ENCODE measurements at places on chromosomes 16 and 17. TPM values are rescaled to one million over a fixed set of nuclear protein-coding genes. Genes with fewer than 3 reads are reported as not detected.

ZFP1 gene
- total RNA-seq, result 9.6 TPM

TLCD3B gene
- 0.72 TPM for total RNA-seq

MAP1LC3B gene
- 45.7 TPM for total RNA-seq

ZNF18 gene
- total RNA-seq, result 8.7 TPM

CNGB1 gene
- not detected for total RNA-seq

GPR142 gene
- not detected for total RNA-seq

TPSAB1 gene
- 0.11 TPM for total RNA-seq

SLC16A11 gene
- total RNA-seq, result 0.18 TPM

CCL18 gene
- 1.3 TPM for total RNA-seq

GRCh38 chr16:69881141-69881540 is 70.0 kb upstream of the CLEC18A start:
- DNase-seq, result no peak

GRCh38 chr16:10988164-10988803 is 43.9 kb downstream of the CLEC16A start:
- no peak for DNase-seq

GRCh38 chr16:85678821-85679220 is 9.9 kb downstream of the GINS2 start:
- no peak for DNase-seq

DNA sequence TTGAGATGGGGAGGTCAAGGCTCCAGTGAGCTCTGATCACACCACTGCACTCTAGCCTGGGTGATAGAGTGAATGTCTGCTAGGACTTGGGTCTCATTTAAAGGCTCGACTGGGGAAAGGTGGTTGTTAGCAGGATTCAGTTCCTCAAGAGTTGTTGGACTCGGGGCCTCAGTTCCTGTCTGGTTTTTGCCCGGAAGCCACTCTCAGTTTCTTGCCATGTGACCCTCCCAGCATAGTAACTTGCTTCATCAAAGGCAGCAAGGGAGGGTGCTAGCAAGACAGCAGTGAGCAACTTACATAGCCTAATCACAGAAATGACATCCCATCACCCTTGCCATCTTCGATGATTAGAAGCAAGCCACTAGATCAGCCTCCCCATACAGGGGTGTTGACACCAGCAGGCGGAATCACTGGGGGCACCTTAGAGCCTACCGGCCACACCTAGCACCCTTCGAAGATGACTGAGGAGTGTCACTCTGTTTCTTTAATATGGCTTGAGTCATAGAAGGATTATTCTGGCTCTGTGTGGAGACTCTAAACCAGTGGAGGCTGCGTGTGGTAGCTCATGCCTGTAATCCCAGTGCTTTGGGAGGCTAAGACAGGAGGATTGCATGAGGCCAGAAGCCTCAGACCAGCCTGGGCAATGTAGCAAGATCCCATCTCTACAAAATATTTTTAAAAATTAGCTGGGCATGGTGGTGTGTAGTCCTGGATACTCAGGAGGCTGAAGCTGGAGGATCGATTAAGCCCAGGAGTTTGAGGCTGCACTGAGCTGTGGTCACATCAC is 13.2 kb upstream of the SCNN1B start:
- DNase-seq, result no peak

DNA sequence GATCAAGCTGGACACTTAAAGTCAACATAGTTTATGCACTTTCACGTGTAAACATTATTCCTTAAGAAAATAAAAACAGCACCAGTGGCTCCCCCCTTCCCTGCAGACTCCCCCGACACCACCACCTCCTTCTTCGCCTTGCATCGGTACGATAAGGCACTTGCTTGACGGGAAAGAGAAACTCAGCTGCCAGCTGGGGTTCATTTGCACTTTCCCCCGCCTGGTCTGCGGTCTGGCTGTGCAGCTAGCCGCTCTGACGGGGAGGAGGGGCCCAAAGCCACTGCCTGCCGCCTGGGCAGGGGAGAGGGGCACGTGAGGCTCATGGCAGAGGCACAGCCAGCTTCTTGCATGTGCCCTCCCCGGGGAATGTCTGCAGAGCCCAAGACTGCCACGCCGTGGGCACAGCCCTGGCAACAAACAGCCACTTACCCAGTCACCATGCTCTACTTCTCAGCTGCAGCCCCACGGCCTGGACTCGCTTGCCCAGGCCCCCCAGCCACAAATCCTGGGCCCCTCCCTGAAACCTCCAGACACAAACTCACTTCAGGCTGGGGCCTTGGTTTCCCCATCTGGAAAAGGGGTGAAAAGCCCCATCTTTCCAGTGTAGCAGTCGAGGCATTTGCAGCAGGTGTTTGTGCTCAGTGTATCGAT is 16.5 kb upstream of the PRM1 start:
- DNase-seq, result peak; percentile 63

- DNase-seq, result no peak
Measured at GRCh38 chr17:77456271-77456950, 315.6 kb downstream of the SEC14L1 start.

GRCh38 chr17:72394531-72394930 is 273.7 kb downstream of the SOX9 start:
- DNase-seq, result no peak

GRCh38 chr16:29789775-29790182 is 772 bp upstream of the KIF22 start:
- no peak for DNase-seq

GRCh38 chr16:66203476-66203875 is 163.0 kb upstream of the CDH5 start:
- DNase-seq, result no peak

DNA sequence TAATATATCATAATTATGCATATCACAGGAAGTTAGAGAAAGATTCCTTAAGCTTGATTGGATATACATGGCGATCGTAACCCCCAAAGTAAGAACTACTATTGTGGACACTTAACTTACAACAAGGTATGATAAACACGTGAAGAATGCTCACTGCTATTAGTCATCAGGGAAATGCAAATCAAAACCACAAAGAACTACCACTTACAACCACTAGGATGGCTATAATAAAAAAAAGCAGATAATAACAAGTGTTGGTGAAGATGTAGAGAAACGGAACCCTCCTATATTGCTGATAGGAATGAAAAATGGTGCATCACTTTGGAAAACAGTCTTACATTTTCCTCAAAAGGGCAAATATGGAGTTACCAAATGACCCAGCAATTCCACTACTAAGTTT is 265.9 kb downstream of the SLC39A11 start:
- DNase-seq, result no peak

GRCh38 chr17:17315142-17315821 is 12.1 kb downstream of the NT5M start:
- no peak for DNase-seq

- DNase-seq, result no peak
Measured at GRCh38 chr16:75106351-75107274, 10.0 kb downstream of the LDHD start.

GRCh38 chr16:74738113-74738541 is 36.5 kb downstream of the FA2H start:
- no peak for DNase-seq

DNA sequence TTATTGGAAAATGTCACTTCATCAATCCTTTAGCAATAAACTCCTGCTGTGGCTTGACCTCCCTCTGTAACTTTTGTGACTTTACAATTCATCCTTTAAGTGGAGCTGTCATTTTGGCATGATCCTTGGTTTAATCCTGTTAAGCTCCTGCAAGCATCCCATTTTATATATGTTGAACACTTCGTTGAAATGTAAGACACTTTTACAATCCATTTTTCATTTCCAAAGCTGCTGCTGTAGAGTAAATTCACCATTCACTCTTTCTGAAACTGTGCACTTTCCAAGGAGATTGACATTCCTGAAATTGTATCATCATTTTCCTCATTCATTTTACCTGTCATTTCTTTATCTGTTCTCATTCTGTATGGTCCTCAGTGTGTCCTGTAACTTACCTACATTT is 1003.2 kb upstream of the GOT2 start:
- no peak for DNase-seq

GRCh38 chr17:82648742-82649331 is 593 bp upstream of the WDR45B start:
- peak; percentile 83 for DNase-seq

DNA sequence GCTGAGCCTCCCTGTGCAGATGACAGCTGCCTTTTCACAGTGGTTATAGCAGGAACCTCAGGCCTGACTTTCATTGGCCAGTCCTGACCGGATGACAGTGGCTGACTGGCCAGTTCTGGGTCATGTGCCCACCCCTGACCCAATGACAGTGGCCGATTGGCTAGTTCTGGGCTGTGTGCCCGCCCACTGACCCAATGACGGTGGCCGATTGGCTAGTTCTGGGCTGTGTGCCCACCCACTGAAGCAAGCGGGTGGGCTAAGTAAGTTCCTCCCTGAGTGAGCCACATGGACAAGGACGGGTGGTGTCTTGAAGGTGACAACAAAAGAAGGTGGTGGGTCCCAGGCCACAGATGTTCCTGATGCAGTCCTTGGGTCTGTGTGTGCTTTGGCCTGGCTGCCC is 9.5 kb downstream of the DEF8 start:
- DNase-seq, result no peak

- DNase-seq, result no peak
Measured at GRCh38 chr16:20073203-20074098, at the start of gene GPR139. Gene GPR139, minus strand, starts transcription at chr16:20073890. Its CDS starts 274 bp downstream, at chr16:20073616.

DNA sequence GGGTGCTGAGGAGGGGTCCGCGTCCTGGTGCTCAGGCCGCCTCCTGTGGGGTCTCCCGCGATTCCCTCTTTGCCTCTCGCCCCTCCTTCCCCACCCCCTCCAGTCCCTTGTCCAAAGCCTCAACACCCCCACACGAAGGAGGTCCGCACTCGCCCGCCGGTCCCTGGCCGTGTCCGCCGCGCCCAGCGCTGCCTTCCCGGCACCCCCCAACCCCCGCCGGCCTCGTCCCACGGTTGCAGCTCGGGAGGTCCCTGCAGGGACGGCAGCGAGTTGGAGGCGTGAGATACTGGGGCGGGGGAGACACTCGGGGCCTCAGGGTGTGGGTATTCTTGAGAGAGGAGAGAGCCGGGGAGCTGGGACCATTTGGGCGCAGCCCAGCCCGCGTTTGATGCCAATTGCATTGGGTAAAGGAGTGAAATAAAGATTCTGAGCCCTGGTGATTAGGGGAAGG is 468 bp downstream of the FLYWCH2 start:
- DNase-seq, result no peak

DNA sequence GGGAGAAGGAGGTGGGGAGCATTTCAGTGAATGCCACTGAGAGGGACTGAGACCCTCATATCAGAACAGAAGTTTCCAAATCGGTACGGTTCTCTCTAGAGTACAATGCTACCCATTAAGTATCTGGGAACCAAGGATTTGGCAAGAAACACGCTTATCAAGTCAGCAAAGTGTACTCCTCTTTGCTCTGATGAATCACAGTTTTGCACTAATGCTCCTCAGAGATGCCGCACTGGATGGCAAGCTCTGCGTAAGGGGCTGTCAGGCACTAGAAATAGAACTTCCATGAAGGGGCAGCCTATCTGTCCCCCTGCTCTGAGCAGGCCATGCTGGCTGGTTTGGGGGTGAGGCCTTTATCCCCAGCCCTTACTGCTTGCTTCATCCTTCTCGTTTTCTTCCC is 4.8 kb upstream of the ABCC12 start:
- DNase-seq, result no peak

- DNase-seq, result no peak
Measured at GRCh38 chr17:12074346-12074745, 53.7 kb downstream of the MAP2K4 start.

GRCh38 chr16:87620201-87620495 is 17.8 kb downstream of the JPH3 start:
- no peak for DNase-seq

DNA sequence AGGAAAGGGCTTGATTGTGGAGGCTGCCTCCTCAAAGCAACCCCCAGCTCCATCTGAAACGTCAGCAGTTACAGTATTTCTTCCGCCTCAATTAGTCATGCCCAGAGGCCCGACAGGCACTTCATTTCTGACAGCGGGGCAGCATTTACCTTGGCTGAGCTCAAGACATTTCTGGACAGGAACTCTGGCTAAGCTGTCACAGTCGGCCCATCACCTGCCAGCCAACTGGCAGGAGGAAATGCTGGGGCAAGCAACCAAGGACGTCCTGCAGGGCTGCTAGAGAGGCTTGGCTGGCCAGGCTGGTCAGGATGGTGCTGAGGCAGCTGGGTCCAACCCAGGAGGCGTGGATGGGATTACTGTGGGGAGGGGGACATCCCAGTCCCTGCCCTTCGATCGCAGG is 27.8 kb downstream of the PLXDC1 start:
- peak; percentile 19 for DNase-seq

DNA sequence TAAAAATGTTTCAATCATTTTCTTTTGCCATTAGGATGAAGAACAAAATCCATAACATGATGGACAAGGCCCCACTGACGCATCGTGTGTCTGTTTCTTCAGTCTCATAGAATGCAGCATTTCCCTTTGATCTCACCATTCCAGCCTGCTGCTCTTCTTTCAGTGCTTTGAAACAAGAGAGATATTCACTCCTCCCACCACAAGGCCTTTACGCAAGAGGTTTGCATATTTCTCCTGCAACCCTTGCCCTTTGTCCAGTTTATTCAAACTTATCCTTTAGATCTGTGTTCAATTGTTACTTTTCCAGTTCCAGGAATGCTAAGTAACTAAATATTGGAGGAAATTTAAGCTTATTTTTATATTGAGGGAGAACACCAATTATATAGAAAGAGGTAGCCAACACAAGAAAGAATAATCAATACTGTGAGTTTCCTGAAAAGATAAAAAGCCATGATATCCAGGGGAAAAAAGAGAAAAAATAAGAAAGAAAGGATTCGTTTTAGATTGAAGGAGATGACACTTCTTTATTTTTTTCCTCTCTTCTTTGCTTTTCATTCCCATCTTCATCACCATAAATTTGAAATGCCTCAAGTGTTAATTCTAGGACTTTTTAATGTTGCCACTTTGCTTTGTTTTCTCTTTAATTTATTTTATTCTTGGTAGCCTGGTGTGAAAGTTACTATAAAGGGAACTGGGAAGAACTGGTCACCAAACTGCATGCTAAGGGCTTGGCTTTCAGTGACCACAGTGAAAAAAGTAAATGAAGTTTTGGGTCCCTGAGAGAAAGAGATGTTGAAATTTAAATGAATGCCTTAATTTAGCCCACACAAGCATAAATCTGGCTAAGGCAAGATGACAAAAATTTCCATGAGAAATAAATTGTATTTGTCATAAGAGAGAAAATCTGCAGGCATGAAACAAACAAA is 102.1 kb downstream of the KIF2B start:
- DNase-seq, result no peak

DNA sequence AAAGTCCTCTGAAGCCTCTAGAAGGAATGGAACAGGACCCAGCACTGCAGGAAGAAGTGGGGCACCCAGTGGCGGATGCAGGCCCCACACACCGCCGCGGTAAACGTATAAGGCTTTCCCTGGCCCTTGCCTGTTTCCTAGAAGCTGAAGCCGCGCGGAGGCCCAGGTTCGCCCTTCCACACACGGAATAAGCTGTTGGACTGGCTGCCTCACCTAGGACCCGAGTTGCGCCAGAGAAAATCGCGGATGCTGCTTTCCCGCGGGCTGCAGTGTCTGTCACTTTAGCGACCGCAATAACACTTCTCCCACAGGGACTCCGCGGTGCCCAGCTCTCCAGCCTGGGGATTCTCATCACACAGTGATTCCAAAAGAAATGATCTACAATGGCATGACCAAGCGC is 1736.9 kb downstream of the TP53TG3F start:
- no peak for DNase-seq

Data from adrenal gland (tissue), 19 donors.